Thoracic aorta (tissue), 2 donors: ENCODE measurements at places on chromosomes 2 and 18.

DNA sequence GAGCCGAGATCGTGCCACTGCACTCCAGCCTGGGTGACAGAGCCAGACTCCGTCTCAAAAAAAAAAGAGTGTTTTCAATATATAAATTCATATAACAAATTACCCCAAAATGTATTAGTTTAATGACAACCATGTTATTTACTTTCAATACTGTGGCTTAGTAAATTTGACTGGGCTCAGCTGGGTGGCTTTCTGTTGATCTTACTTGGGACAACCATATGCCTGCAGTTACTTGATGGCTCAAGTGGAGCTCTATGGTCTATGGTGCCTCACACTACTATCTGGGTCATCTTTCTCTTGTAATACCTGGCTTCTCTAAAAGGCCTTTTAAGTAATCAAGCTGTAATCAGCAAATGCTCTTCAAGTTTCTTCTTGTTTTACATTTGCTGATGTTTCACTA lies 341.5 kb upstream of the SPHKAP start:
- no peak for DNase-seq

GRCh38 chr2:24164416-24164973 lies 10.4 kb upstream of the FAM228A start:
- DNase-seq, result no peak

DNA sequence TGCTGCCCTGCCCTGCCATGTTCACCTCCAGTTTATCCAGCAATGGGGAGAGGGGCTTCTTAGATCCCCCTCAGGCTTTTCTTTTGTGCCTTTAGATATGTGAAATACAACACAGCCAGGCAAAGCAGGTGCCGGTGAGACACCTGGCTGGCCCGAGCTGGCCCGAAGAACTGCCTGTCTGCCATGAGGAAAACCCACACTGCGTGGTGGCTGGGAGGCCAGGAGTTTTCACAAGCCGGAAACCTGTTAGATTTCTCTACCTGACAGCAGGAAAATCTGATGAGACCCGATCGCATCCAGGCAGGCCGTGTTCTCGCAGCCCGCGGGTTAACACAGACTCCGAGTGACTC lies 5.7 kb upstream of the GAL3ST2 start:
- no peak for DNase-seq

GRCh38 chr2:227973241-227973640 lies 101.8 kb downstream of the DAW1 start:
- DNase-seq, result no peak

- no peak for DNase-seq
Observed at GRCh38 chr2:1795261-1796231, 51.2 kb upstream of the PXDN start.

- no peak for DNase-seq
Observed at GRCh38 chr2:122219504-122219903, 464.1 kb downstream of the TSN start.

DNA sequence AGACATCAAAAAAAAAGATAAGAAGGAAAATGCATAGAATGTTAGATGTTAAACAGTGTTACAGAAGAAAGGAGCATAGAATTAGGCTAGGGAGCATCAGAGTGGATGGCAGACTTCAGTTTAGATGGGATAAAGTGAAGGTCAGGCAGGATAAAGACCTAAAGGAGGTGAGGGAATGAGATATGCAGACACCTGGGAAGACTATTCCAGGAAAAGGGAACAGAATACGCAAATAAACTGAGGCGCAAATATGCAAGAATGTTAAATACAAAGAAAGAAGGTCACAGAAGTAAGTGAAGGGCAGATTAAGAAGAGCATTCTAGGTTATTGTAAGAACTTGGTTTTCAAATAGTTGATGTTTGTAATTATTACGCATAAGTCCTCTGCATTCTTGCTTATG lies 116.3 kb upstream of the REG3A start:
- DNase-seq, result no peak

DNA sequence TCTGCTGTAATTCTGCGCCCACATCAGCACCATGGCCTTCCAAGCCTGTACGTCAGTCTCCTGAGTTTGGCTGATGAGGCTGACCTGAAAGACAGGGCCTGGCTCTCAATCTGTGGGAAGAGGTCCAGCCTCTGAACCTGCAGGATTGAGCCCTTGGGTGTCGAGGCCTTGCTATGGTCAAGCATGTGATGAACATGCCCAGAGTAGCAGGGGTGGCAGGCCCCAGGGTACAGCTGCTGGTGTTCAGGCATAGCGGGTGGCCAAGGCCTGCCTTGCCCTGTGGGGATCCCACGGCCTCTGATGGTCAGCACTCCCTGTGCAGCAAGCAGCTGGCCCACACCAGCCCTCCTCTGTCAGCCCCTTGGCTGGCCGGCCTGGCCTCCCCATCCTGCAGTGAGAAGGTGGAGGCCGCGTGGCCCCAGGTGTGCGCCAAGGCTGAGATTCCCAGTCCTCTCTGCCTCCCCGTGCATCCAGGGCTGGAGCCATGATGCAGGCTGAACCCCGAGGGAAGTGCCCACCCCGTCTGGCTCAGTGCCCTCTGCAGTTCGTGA lies 298.4 kb downstream of the NDUFA10 start:
- DNase-seq, result no peak

GRCh38 chr2:47093626-47094025 lies 61.5 kb downstream of the STPG4 start:
- DNase-seq, result no peak
